Cardiac muscle cell (in vitro differentiated cells and primary cell): ENCODE measurements at places on chromosomes 16 and 17. TPM values are rescaled to one million over a fixed set of nuclear protein-coding genes. Genes with fewer than 3 reads are reported as not detected.

DNA sequence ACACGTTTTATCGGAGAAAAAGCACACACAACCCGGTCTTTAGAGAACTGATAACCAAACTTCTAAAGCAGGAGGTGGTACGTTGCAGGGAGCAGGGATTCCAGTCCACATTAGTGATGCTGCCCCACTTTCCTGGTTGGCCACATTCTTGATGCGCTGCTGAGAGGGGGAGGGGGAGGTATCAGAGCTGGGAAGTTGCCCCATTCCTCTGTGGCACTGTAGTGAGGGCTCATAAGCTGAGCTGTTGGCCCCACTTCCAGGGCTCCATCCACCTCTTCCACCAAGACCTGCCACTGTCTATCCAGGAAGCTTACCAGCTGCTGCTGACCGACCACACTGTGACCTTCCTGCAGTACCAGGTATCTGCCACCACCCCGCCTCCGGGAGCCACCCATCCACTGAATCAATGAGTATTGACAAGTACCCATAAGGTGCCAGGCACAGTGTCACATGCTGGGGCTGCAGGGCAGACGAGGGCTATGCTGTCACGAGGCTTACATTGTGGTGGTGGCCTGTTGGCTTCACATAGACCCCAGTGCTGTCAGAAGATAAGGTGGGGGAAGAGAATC, 1.1 kb downstream of the TSEN54 start:
- no peak for DNase-seq

DNA sequence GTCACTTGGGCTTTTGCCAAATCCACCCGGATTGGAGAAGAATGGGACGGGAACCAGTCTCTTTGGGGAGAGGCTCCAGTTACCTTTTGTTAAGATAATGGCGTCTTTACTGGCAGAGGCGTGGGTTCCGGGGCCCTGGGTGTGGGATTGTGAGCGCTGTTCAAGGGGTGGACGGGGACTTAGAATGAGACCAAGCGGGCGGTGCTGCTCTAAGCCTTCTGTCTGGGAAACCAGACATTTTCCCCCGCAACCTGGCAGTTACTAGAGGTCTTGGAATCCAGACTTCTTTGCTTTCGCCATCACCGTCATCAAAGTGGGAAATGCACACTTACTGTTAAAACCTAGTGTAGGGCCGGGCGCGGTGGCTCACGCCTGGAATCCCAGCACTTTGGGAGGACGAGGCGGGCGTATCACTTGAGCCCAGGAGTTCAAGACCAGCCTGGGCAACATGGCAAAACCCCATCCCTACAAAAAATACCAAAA, 706 bp downstream of the TEN1 start:
- DNase-seq: no peak

The CDH1 gene
- 0.09 TPM in 1 of 2 replicates, not detected in the other for polyA plus RNA-seq

DNA sequence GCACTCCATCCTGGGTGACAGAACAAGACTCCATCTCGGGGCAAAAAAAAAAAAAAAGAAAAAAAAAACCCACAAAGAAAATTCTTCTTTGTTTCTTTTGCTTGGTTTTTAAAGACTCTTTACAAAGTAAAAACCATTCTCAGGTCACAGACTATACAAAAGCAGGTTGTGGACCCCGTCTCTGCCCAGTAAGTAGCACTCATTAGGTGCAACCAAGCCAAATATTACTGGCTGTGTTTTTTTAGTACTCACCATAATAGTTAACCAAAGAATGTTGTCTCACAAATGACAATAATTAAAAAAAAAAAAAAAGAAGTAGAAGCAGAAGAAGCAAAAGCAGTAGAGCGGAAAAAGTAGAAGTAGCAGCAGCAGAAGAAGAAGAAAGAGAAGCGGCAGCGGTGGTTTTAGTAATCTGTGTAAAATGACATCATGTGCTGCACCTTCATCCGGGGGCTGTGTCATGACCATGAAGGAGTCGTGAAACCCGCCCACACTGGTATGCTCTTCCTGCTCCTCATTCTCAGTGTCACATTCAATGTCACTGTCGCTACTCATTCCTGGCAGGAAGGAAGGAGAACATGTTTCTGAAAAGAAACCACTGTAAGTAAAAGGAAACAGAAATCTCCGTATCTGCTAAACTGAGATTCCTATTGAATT, 105.4 kb downstream of the TRIM37 start:
- DNase-seq: no peak

- no peak for DNase-seq
Observed at GRCh38 chr16:88380619-88381018, 2.1 kb upstream of the ZNF469 start.

The KCNJ18 gene
- not detected in 2 replicates for polyA plus RNA-seq

- no peak for DNase-seq
Observed at GRCh38 chr17:75194879-75195278, 10.6 kb upstream of the NUP85 start.

DNA sequence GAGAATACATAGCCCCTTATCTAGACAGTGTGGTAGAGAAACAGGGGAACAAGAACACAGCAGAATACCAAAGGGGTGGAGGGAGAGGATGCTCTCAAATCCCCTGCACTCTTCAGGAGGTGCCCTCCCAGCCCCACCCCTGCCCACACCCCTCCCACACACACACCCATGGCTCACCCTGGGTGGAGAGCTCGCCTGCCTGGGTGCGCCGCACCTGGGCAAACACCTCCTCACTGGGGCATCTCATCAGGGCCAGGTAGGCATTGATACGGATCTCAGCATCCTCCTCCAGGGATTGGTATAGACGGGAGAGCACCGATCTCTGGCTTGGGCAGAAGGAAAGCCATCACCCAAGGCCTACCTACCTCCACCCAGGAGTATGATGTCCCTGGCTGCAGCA, 95.2 kb downstream of the LITAF start:
- no peak for DNase-seq

DNA sequence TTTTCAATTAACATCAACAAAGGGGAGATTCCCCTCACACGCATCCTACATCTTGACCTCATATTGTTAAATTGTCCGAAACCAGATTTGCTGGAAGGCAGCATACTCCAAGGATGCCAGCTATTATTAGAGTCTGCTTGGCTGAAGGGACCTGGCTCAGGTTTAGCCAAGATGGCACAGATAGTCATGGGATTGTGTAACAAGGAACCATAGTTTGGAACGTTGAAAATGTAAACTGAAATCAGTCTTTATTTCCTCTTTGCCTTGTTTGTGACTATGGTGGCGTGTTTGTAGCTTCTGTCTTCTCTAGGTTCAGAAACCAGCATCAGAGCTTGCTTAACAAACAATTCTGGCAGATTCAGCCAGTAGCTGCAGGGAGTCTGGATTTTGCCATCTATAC, 5.9 kb downstream of the ARSG start:
- no peak for DNase-seq
